ENCODE measurements at places on chromosomes 11 and 22.

GRCh38 chr22:19800761-19801244 is 40.2 kb downstream of the TBX1 start:
- DNase-seq: no peak

DNA sequence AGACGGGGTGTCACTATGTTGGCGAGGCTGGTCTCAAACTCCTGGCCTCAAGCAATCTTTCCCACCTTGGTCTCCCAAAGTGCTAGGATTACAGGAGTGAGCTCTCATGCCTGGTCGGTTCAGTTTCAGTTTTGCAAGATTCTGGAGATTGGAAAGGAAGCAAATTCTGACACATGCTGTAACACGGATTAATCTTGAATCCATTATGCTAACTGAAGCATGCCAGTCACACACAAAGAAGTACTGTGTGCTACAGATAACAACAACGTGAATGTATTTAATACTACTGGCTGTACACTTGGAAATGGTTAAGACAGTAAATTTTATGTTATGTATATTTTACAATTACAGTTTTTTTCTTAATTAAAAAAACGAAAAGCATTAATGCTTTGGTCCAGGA is 107.6 kb downstream of the MED15 start:
- DNase-seq: no peak

DNA sequence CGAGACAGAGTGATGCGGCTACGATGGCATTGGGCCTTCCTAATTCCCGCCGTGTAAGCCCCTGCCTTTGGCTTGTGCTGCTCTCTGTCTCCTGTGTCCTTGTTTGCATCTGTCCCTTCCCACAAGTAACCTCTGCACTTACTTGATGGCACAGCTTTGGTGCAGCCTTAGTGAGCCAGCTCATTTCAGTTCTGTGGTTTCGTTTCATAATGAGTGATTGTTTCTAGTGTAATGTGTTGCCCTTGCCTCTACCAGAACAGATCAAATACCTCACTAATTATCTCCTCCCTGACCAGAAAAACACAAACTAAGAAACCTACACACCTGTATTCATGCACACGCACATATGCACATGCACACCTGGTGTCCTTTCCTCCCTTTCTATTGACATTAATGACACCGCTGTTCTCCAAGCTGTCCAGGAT is 58.8 kb downstream of the GRK3 start:
- DNase-seq: no peak

DNA sequence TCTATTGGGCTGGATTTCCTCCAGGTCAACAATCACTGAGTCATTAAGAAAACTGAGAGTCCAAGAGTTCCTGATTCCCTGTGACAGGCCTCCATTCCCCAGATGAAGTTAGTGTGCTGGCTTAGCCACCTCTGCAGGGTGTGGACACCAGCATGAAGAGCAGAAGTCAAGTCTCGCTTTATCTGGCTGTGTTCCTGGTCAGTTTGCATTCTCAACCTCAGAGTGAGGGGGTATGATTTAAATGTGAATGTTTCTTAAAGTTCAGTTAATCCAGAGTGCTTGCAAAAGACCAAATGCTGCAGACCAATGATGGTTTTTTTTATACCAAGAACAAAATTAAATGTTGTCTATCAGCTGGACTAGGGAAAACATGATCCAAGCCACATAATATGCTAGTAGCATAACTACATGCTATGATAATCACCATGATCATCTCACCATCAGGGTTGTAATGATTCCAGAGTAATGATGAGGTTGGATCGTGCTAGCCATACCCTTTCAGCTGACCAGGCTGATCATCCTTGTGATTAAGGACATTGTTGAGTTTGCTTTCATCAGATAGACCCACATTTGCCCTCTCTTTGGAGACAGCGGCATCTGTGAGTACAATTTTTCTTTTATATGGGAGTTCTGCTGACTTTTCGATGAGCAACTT is 145.8 kb upstream of the ARHGAP20 start:
- peak; percentile 34 for DNase-seq

DNA sequence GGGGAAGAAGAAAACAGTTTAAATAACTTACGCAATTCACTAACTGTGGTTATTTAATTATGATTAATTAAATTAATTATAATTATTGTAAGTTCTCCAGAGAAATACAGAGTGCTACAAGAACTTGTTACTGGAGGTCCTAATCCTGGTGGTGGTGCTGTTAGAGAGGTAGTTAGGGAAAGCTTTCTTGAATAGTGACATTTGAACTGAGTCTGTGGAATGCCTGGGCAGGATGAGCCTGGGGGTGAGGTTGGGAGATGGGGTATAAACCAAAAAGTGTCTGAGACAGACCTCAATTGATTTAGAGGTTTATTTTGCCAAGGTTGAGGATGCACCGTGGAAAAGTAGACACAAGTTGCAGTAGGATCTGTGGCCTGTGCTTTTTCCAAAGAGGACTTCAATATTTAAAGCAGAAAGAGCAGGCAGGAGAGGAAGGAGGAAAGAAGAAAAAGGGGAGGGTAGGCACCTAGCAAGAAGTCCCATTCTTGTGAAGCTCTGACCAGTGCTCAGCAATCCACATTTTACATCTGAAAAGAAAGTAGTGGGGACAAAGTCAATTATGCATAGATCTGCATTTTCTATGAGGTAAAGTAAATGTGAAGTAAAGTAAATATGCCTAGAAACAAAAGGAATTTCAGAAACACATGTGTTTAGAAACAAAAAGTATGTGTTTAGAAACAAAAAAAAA is 4.4 kb upstream of the ZNF202 start:
- DNase-seq: no peak

Measured in fibroblast of skin of right quadriceps (primary cell).